ENCODE measurements at places on chromosomes 1 and 21. TPM values are rescaled to one million over a fixed set of nuclear protein-coding genes. Genes with fewer than 3 reads are reported as not detected.

GRCh38 chr1:197808880-197809279, 33.6 kb upstream of the DENND1B start:
- DNase-seq = no peak

DNA sequence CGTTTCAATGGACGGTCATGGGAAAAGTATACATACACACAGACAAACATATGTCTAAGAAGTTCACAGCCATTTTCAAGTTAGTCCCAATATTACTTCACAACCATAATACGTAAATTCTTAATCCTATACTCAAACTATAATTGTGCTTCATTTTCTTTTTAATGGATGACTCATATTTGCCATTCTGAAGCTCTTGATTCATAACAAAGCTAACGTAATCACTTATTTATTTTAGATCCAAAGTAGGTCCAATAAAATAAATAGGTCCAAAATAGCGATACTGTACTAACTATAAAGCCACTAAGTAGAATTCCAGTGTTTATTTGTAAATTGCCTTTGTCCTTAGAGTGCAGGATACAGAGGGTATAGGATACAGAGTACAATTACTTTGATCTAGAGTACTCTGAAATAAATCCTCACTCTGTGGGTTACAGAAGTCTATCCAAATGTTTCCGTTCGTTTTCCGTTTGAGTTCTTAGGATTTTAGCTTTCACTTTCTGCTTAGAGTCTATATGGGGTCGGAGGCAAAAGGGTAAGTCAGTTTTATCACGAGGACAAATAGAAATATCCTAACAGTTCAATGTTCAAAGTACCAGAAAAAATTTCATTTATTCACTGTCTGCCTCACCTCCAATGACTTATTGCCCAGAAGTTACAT, 8.8 kb upstream of the C1orf115 start:
- no peak for DNase-seq

- DNase-seq = no peak
Measured at GRCh38 chr1:80248886-80249285, 1242.4 kb upstream of the ADGRL4 start.

OR2T29 gene
- total RNA-seq = not detected

ELAPOR1 gene
- total RNA-seq = 1.3 TPM

SMPDL3B gene
- 9.7 TPM for total RNA-seq

TSACC gene
- total RNA-seq = not detected
